Anterior cingulate cortex (tissue), 58 donors: ENCODE measurements at places on chromosomes 5 and 9.

GRCh38 chr9:133694686-133695085 is 43.5 kb downstream of the SARDH start:
- DNase-seq = no peak

DNA sequence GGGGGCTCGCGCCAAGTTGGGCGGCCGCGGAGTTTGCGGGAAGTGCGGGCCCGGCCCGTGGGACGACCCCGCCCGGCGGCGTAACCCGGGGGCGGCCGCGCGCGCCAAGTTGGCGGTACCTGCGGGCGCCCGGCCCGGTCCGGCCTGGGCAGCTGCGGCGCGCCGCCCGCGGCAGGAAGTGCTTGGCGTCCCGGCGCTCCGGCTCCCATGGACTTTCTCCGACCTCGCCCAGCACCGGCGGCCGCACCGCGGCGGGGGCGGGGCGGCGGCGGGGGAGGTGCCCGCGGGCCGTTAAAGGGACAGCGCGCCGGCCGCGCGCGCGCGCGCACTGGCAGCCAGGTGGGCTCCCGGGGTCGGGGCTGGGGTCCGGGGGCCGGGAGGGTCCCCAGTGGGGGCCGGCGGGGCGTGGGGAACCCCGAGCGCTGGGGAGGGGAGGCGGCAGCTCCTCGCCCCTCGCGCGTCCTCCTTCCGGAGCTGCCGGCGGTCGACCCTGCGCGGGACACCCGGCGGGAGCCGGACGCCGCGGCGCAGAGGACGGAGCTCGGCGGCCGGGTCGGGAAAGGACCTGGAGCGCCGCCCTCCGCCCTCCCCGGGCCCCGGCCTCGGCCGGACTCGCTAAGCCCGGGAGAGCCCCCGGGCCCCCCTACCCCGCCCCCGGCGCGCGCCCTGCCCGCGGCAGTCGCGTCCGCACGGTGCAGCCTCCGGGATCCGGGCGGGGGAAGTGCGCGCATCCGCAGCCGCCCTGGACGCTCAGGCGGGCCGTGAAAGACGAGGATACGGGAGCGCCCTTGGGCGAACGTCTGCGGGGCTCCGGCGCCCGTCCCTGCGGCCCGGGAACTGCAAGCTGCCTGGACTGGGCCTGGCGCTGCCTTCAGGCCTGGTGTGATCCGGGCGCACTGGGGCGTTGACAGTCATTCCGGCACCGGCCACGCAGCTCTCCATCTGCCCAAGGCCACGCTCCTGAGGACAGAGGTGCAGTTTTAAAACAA is at the start of gene NACC2:
NACC2 (minus strand) TSS at position 220 of the 989 bp plus-strand sequence. CDS start 44,768 bp downstream, outside the sequence.
- DNase-seq = peak; percentile 44

GRCh38 chr5:3531320-3531986 is 64.2 kb upstream of the IRX1 start:
- no peak for DNase-seq

- no peak for DNase-seq
Observed at GRCh38 chr5:169840405-169840804, 139.9 kb downstream of the INSYN2B start.

GRCh38 chr5:152987131-152987530 is 503.3 kb upstream of the GRIA1 start:
- peak; percentile 2 for DNase-seq

DNA sequence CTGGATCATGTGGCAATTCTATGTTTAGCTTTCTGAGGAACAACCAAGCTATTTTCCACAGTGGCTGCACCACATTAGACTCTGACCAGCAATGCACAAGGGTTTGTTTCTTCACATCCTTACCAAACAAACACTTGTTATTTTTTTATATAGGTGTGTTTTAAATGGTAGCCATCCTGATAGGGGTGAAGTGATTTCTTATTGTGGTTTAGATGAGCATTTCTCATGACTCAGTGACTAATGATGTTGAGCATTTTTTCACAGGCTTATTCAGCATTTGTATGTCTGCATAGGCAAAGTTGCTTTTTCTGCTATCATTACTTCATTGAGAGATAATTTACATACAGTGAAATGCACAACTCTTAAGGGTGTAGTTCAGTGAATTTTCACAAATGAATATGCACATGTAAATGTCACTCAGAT is 36.0 kb downstream of the ANKRD33B start:
- no peak for DNase-seq

DNA sequence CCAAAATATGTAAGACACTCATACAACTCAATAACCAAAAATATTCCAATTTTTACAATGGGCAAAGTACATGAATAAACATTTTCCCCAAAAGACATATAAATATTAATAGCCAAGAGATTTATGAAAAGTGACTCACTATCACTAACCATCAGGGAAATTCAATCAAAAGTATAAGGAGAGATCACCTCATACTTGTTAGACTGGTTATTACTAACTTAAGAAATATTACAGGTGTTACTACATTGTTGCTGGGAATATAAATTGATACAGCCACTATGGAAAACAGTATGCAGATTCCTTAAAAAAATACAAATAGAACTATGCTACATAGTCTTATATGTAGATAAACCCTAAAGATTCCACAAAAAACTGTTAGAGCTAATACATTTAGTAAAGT is 21.8 kb downstream of the BTNL8 start:
- no peak for DNase-seq

DNA sequence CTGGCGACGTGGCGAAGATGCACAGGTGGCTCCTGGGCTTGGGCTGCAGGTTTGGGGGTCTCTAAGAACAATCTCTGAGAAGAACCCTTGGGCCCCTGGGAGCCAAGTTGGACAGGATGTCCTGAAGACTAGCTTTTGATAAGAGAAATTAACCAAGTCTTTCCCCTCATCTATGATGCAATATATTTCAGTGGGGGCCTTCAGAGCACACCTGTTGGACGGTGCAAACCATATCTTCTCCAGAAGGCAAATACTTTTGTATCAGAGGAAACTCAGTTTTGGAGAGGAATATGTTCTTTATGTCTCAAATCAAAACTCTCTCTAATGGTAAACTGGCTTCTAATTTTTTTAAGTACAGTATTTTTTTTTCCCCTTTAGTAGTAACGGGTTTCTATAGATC is 28.6 kb downstream of the OTULIN start:
- no peak for DNase-seq

DNA sequence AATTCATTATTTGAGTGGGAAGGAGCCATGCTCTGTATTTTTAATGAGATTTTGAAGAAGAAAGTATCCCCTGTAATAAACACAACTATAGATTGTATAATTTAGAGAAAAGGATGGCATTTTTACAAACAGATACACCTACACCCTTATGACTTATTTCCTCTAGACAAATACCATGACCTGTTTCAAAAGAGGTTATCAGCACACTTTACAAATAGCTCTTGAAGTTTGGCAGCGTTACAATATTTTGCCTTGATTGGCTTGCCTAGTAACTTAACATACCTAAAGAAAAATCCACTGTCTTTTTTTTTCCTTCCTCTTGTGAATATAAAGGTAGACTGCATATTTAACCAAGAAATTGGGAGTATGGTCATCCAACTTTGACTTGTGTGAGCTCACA is 28.5 kb upstream of the CETN3 start:
- no peak for DNase-seq

- DNase-seq = no peak
Observed at GRCh38 chr5:23208959-23209431, 298.4 kb upstream of the PRDM9 start.

DNA sequence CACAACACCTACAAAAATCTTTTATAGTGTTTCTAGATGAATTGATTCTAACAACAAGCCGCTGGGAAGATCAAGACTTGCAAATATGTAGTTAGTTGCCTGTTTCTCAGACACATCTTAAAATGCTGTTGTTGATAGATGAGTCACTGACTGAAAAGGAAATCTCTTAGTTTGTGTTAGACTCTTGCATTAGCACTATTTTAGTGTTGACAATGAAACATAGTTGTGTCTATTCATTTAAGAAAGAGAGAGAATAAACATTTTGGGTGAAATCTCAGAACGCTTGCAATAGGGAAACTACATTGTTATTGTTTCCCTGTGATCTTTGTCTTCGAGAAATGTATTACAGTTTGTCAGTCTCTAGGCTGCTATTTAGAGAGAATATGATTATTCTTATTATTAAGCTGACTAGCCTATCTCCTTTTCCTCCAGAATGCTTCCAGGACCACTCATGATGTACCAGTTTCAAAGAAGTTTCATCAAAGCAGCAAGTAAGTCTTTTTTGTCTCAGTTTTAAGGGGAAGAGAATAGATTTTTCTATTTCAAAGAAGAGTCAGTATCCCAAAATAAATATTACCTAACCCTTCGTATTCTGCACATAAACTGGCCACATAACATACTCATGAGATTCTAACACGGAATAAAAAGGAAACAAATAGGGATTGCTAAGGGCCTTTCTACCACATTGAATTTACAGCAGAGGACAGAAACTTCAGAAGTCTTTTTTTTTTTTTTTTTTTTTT is 285.6 kb downstream of the ARHGAP26 start:
- no peak for DNase-seq

- no peak for DNase-seq
Observed at GRCh38 chr5:980001-980588, 28.5 kb upstream of the NKD2 start.

GRCh38 chr9:83270116-83270515 is 207.2 kb upstream of the RASEF start:
- DNase-seq = no peak

DNA sequence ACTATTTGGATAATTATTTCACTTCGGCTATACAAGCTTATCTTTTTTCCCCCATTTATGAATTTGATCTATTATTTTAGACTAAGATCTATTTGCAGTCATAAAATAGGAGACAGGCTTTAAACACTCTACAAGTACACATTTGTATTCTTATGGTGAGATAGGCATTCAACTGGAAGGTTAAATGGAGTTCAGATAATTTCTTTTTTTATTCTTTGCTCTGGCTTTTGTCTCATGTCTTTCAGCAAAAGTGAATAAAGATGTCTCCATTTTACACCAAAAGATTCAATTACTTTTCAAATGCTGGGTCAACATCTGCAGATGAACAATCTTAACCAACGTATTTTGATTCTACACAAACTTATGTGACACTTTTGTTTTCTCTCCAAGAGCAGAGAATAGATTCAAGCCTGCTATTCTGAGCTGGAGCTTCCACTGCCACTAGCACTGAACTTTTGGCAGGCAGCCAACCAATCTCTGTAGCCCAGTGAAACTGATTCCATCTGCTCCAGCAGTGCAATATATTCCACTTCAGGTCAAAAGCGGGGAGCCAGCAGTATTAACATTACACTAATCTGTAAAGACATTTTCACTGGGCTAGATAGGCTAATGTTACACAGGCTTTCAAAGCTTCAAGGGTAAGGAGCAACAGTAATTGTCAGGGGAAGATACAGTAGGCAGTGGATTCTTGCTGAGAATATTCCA is 452.0 kb upstream of the ZNF608 start:
- peak; percentile 47 for DNase-seq

- no peak for DNase-seq
Observed at GRCh38 chr5:55441107-55441771, 93.5 kb downstream of the PLPP1 start.

- DNase-seq = no peak
Observed at GRCh38 chr5:10019236-10019635, 230.5 kb downstream of the ATPSCKMT start.

GRCh38 chr5:74519161-74519571 is 121.4 kb downstream of the ENC1 start:
- DNase-seq = no peak

DNA sequence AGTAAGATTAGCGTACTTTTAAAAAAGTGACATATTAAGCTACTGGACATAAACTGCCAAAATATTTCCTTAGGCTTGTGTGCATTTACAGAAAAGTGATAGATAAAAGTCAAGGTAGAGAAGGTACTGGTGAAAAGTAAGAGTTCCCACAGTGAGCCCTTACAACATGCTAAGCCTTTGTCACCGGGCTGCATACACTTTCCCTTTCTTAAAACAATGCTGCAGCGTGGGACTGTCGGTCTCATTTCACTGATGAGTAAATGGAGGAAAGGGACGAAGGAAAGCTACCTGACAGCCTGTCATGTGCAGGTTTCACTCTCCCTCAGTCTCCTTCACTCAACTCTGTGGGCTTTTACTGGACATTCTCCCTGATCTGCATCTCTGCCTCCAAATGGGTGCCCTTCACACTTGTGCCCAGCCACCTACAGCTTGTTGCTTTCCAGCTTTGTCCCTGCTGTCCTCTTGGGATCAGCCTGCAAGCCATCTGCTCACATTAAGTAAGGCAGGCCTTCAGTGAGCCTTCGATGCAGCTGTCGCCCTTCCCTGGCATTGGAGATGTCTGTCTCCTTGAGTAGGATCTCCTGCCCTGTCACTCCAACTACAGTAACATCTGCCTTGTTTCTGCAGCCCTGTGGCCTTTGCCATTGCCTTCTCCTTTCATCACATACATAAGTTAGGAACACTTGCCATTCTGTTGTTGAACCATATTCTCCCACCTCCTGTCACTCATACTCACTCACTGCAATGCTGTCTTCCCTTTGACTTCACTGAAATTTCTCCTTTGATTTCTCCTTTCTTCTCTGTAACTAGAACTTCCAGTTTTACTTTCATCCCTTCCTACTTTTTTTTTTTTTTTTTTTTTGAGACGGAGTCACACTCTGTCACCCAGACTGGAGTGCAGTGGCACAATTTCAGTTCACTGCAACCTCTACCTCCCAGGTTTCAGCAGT is 9.3 kb upstream of the ROPN1L start:
- DNase-seq = no peak

DNA sequence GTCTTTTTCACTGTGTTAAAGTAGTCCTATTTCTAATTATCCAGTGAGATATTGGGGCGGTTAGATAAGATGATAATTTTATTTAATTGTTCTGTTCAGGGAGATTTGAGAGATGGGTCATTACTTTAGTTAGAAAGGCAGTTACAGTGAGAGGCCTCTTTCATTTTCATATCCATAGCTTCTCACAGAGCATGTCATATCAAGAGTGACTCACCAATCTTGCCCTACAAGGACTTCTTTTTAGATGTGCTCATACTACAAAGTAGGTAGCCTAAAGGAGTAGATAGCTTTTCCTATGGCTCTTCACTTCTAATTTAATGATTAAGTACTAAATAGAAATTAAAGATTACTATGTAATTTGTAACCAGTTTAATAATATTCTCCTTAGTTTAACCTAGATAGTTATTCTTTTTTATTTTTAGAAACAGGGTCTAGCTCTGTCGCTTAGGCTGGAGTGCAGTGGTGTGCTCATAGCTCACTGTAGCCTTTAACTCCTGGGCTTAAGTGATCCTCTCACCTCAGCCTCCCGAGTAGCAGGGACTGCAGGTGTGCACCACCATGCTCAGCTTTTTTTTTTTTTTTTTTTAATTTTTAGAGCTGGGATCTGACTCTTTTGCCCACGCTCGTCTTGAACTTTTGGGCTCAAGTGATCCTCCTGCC is 71.0 kb downstream of the FER start:
- DNase-seq = no peak

- no peak for DNase-seq
Observed at GRCh38 chr5:37071901-37072581, 177.1 kb downstream of the CPLANE1 start.

GRCh38 chr5:133203317-133204305 is 151.8 kb downstream of the HSPA4 start:
- DNase-seq = no peak

GRCh38 chr5:24646915-24647314 is 2.1 kb upstream of the CDH10 start:
- DNase-seq = no peak
